ENCODE measurements at places on chromosomes 4 and X.

- DNase-seq, result no peak
Measured at GRCh38 chr4:53136954-53137353, 228.9 kb downstream of the SCFD2 start.

DNA sequence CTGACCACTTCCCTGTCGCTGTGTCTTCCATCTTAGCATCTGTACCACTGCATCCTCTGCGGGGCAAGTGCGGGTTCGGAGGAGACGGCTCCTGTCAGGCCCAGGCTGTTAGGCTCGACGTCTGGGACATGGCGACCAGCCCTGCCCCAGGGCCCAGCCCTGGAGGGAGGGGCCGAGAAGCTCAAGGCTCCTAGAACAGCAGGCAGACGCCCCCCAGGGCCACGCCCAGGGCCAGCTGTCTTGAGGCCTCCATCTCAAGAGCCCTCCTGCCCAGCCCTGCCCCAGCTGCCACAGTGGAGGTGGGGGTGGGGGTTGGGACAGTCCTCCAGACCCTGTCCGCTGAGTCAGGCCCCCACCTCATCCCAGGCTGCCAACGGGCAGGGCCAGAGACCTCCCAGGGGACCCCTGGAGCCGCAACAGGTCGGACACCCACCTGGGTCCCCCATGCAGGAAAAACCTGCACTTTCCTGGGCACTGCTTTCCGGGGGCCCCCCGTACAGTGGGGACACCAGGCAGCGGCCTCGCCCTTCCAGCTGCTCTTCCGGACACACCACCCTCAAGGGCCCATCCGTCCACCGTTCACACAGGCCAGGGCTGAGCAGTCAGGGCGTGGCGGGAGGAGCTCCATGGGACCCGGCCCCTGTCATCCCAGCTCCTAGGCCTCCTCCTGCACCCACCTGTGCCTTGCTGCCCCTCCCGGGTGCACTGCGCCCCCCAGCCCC lies 83.1 kb downstream of the FAM53A start:
- no peak for DNase-seq

- DNase-seq, result no peak
Measured at GRCh38 chr4:186728631-186729271, 5.1 kb upstream of the FAT1 start.

- no peak for DNase-seq
Measured at GRCh38 chr4:25002681-25003080, 28.1 kb downstream of the LGI2 start.

DNA sequence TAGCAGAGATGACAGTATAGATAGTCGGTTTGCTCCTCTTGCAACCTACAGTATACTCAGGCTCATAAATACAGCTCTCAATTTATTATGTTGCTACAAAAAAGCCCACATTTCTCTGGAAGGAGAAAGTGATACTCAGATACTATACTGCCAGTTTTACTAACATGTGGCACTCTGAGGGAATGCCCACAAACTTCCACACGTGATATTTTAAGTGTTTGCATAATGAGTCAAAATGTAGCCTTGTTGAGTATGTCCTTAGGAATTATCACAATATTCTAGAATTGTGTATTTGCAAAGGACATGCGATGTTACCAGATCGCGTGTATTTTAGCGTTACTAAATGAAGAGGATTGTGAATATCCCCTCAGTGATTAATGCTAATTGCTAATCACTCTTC lies 929.1 kb downstream of the STIM2 start:
- DNase-seq, result no peak

Measured in muscle of arm (tissue), 14 donors.